Osteocyte (in vitro differentiated cells): ENCODE measurements at places on chromosomes 3 and 15. TPM values are rescaled to one million over a fixed set of nuclear protein-coding genes. Genes with fewer than 3 reads are reported as not detected.

The FEZF2 gene
- not detected in 2 replicates for total RNA-seq

The SCN11A gene
- 0.08 and 0.18 TPM in 2 replicates for total RNA-seq

GRCh38 chr3:127819086-127819485 is 3.2 kb downstream of the MGLL start:
- peak; percentile 81 for DNase-seq

The INKA1 gene
- 5.1 and 5.2 TPM in 2 replicates for total RNA-seq

GRCh38 chr3:15649858-15650257 is 48.3 kb downstream of the BTD start:
- no peak for DNase-seq

DNA sequence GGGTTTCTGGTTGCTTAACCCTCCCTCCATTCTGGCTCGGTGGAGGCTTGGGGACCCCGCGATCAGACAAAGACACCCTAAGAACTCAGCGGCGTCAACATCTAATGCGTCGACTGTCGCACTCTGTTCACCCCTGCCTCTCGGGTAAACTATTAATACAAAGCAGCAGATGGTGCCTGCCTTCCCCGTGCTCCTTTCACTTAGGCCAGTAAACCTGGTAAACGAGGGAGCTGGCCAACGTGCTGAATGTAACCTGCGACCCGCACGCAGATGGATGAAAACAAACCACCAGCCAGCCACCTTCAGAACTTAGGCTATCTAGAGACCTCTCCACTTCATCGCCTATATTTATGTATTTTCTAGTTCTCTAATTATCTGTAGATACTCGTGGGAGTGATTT is 848 bp upstream of the CADPS start:
- DNase-seq = no peak

- peak; percentile 97 for DNase-seq
Observed at GRCh38 chr15:75043509-75044257, 20.3 kb downstream of the PPCDC start.

The SUCNR1 gene
- not detected in 2 replicates for total RNA-seq

The CAMKV gene
- not detected in 2 replicates for total RNA-seq

The FOXL2NB gene
- 0.21 TPM in 1 of 2 replicates, not detected in the other for total RNA-seq

DNA sequence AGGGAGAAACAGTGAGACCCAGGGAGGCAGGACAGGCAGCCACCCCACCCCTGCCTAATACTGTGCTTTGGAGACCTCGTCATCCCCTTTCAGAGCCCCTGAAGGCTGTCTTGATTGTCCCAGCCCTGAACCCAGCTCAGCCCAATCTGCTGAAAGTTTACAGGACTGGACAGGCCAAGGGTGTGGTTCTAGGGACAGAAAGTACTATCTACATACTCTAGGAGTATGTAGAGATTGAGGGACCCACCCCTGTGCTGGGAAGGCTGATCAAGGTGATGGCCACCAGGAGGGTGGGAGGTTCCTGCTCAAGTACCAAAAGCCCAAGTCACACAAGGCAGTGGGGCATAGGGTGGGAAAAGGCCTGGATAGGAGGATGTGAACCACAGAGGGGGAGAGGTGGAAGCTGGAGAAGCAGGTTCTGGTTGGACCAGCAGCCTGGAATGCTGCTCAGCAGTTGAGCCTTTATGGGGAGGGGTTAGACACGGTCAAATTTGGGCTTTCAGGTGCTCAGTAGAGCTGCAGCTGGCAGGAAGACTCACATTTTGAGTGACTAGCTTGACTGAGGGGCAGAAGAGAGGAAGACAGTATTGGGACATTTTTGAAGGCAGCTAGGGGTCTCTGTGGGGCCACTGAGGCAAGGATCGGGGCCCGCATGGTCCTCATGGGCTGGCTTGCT is 6.7 kb downstream of the NBEAL2 start:
- DNase-seq = no peak

The ACAN gene
- 11.6 and 13.2 TPM in 2 replicates for total RNA-seq

GRCh38 chr15:60773901-60774300 is 295.0 kb upstream of the ICE2 start:
- DNase-seq = peak; percentile 44

The DNAH12 gene
- total RNA-seq = 0.05 and 0.08 TPM in 2 replicates

The SENP2 gene
- 42.7 and 46.1 TPM in 2 replicates for total RNA-seq

- no peak for DNase-seq
Observed at GRCh38 chr3:149020196-149020838, 29.0 kb downstream of the GYG1 start.

The IL17RD gene
- total RNA-seq = 2.9 and 3.9 TPM in 2 replicates

DNA sequence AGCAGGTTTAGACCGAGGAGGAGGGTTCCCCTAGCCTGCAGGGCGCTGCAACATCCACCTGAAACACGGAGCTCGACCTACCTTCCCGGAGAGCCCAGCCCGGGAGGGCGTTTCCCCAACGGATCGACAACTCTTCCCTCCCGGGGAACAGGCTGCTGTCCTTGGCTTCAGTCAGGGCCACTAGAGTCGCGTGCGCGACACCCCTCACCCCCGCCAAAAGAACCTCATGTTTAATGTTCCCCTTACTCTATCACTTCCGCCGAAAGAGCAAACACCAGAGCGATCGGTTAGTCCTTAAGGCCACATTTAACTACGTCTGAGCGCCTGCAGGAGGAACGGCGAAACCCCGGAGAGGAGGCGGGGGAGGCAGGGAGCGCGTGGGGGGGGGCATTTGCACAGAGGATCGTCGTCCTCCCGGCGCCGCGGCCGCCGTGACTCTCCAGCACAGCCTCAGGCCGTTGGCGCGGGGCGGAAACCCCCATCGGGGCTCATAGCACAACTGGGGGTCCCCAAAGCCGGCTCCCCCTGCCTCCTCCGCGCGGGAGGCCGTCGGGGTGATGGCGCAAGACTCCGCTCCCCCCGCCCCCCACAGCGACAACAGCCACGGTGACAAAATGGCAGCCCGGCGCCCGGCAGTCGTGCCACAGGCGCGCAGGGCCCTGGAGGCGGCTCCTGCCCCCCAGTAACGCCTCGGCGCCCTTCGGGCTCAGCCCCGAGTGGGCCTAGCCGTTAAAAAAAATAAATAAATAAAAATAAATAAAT is 3.2 kb downstream of the ANP32A start:
- peak; percentile 84 for DNase-seq

The PPM1L gene
- 8.8 and 9.1 TPM in 2 replicates for total RNA-seq

DNA sequence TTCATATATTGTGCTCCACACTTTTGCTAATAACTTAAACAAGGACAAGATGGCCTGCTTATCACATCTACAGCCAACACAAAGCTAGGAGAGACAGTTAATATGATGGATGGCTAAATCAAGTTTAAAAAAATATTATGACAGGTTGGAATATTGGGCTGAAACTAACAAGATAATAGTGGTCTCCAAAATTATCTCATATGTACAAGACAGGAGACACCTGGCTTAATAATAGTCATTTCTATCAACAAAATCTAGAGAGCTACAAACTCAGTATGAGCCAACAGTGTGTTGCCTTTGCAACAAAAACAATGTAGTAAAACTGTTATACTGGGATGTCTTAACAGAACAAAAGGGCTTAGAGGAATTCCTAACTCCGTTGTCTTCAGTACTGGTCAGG is 317.1 kb upstream of the COL8A1 start:
- no peak for DNase-seq

The GLCE gene
- 19.5 and 19.9 TPM in 2 replicates for total RNA-seq

- no peak for DNase-seq
Observed at GRCh38 chr3:76815561-76815960, 224.3 kb upstream of the ROBO2 start.
